Hypothalamus (tissue), 51 donors: ENCODE measurements at places on chromosomes 4 and X.

GRCh38 chrX:68665502-68665901 lies 18.0 kb downstream of the STARD8 start:
- DNase-seq = no peak

DNA sequence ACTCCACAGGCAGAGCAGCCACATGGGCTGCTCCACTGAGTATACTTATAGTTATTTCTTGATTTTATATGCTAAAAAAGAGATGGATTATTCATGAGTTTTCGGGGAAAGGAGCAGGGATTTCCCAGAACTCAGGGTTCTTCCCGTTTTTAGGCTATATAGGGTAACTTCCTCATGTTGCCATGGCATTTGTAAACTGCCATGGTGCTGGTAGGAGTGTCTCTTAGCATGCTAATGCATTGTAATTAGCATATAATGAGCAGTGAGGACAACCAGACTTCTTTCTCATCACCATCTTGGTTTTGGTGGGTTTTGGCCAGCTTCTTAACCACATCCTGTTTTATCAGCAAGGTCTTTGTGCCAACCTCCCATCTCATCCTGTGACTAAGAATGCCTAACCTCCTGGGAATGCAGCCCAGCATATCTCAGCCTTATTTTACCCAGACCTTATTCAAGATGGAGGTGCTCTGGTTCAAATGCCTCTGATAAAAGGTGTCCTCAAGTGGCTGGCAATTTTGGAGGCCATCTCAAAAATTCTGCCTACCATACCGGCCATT lies 213.0 kb upstream of the VEGFC start:
- no peak for DNase-seq

- DNase-seq = no peak
Measured at GRCh38 chr4:3310301-3311094, 17.7 kb downstream of the RGS12 start.

GRCh38 chr4:124783847-124784246 lies 71.3 kb upstream of the ANKRD50 start:
- no peak for DNase-seq
